ENCODE measurements at places on chromosomes 1 and 21.

DNA sequence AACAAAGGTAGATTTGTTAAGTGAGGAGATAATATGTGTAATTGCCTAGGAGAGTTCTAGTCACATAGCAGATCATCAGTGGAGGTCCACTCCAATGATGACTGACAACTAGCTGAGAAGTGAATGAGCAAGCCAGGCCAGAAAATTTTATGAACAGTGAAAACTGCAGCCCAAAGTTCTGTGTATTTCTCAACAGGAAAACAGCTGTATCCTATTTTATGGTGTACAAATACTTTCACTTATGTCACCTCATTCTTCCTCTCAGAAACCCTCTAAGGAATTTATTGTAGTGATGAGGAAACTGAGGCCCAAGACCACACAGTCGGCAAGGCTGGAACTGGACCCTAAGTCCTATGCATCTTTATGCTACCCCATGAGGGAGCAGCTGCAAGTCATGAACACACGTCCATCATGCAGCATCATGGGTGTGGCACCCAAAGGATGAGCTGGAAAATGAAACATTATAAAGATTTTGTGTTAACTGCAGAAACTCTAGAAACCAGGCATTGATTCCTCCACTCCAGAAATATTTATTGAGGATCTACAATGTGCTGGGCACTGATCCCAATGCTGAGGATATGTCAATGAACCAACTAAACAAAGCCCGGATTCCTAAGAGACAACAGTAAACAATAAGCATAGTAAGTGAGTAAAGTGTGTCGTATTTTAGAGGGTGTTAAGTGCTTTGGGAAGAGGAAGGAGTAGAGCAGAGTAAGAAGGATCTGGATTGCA is 99.5 kb upstream of the DUSP10 start:
- DNase-seq = no peak

- DNase-seq = no peak
Measured at GRCh38 chr1:191620883-191621282, 537.4 kb upstream of the RGS18 start.

DNA sequence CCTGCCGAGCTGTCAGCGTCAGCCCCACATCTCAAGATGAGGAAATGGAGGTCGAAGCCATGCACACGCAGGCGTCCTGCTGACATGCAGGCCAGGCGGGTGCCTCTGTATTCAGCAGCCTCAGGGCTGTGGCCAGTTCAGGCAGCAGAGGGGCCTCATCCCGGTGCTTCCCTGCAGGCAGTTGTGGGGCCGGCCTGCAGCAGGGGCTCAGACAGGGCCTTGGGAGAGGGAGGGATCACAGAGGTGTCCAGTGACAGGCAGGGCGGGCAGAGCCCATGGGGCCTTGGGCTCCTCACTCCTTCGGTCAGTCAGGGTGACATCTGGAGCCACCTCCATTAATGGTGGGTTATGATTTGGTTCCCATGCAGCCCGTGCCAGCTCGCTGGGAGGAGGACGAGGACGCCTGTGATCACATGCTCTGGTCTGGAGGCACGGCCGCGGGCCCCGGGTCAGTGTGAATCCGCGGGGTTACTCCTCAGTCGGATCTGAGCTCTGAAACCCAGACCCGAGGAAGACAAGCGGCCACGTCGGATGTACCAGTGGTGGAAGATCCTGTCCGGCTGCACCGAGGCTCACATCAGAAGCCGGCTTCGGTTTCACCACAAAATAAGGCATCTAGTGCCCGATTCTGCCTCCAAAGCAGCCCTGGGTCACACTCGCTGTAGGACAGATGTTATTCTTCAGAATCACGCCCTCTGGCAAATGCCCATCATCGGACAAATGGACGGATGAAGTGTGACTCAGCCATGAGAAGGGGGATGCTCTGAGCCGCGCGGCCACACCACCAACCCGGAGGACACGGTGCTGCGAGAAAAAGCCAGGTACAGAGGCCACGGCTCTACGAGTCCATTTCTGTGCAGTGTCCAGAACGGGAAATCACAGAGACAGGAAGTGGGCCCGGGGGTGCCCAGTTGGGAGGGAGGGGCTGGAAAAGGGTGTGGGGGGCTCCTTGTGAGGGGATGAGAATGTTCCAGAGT is 33.4 kb downstream of the KRTAP10-1 start:
- DNase-seq = no peak

- DNase-seq = no peak
Measured at GRCh38 chr1:212722270-212722957, 22.8 kb upstream of the BATF3 start.

DNA sequence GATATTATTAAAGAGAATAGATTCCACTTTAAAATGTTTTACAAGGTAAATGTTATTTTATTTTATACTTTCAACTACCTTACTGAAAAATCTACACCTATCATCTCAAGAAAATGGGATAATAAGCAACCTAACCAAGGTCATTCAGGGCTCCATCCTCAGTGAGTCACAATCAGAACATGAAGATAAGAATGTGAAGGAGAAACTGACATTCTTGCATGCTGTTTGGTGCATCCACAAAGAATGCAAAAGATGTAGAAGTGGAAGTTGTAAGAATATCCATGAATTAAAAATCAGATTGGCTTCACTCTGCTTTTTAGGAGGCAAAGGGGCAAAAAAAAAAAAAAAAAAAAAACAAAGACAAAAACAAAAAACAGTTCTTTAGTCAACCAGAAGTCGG is 6.5 kb downstream of the WARS2 start:
- DNase-seq = no peak

- no peak for DNase-seq
Measured at GRCh38 chr21:39153373-39153772, 29.9 kb downstream of the PSMG1 start.

GRCh38 chr1:245715291-245715701 is 560.5 kb downstream of the KIF26B start:
- no peak for DNase-seq
